ENCODE measurements at places on chromosomes 5 and 9.
A peak's percentile ranks its signal among the peaks of the same experiment; 100 is the strongest.

DNA sequence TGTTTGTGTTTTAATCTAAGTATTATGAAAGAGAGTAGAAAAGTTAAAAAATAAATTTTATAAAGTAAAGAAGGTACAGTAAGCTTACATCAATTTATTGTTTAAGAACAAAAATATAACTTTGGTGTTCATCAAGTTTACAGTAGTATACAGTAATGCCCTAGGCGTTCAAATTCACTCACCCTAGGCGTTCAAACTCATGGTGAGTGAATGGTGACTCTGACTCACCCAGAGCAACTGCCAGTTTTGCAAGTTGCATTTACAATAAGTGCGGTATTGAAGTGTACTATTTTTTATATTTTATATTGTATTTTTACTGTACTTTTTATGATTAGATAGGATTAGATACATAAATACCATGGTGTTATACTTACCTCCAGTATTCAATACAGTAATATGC, 421.3 kb downstream of the CDH12 start:
- no peak for DNase-seq

GRCh38 chr9:82961504-82962125, 101.3 kb downstream of the RASEF start:
- peak; percentile 43 for DNase-seq

DNA sequence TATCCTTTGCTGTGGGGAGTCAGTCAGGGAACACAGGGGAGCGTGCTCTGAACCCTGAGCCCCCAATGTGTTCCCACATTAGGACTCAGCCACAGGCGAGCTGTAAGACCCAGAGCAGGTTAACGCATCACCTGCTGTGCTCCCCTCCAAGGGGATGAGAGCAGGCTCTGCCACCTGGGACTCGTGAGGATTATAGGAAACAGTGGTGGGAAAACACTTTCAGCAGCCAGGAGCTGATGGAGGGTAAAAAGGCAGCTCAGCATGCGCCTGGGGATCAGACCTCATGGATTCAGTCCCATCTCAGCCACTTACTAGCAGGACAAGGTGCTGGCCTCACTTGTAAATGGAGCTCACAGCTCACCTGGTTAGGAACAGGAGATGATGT, 9.2 kb downstream of the JADE2 start:
- no peak for DNase-seq

DNA sequence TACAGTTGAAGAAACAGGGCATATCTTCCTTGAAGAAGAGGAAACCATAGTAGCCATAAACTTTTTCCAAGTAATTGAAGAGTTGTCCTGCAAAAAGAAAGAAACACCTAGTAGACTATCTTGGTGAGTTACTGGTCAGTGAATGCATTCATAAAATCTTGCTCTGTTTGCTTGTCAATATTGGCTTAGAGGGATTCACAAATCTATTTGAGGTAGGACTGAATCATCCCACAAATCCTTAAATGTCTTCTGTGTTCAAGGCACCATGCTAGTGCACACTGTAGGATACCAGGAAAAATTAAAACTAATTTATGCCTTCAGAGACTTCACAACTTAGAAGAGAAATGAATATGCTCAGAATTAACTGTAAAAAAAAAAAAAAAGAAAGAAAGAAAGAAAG, 57.6 kb downstream of the GRAMD2B start:
- DNase-seq, result no peak

- DNase-seq, result no peak
Measured at GRCh38 chr9:120891245-120891883, 14.4 kb upstream of the PHF19 start.

- no peak for DNase-seq
Measured at GRCh38 chr5:170941788-170942187, 80.0 kb downstream of the RANBP17 start.

DNA sequence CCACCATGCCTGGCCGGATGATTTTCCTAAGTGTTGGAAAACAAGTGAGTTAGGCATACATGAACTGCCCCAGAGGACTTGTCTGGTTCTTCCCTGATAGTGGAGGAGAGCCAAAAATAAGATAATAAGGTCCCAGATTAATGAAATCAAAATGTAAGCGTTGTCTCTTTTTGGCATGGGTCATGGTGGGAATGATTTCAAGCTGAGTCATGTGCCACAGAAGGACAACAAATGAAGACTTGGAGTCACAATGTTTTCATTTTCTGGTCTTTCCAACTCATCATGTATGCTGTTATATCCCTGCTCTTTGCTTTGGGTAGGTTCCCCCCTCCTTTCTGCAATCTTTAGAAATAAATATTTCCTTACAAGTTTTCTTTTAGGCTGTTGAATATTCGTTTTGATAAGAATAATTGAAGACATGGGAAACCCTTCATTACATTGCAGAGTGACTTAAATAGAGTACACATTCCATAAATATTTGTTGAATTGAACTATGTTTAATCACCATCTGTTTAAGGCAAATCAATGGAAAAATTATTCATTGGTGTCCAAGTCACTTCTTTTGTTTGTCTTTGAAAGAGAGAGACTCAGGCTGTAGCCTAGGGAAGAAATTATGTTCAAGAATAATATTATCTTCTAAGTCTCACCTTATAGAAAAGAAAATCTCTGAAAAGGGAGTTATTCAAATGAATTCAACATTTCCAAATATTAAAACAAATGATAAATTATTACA, 196.3 kb downstream of the CSNK1G3 start:
- no peak for DNase-seq

DNA sequence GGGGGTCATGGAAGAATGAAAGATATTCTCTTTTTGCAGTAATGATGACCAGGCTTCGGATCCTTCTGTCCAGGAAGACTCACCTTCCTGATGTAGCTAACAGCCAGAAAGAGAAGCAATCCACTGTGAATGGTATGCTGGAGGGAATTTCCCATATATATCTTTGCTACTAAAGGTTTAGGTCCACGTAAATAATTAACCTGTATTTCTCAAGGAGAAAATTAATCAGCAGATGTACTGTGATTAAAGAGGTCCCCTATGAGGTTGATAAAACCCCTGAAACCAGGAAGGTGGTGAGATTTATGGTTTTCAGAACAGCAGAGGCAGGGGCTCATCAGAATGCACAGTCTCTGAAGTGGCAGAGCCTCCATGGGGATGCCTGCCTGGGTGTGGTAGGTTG, 11.4 kb upstream of the RAB3C start:
- no peak for DNase-seq

GRCh38 chr9:18122171-18122570, 351.8 kb upstream of the ADAMTSL1 start:
- DNase-seq, result no peak

DNA sequence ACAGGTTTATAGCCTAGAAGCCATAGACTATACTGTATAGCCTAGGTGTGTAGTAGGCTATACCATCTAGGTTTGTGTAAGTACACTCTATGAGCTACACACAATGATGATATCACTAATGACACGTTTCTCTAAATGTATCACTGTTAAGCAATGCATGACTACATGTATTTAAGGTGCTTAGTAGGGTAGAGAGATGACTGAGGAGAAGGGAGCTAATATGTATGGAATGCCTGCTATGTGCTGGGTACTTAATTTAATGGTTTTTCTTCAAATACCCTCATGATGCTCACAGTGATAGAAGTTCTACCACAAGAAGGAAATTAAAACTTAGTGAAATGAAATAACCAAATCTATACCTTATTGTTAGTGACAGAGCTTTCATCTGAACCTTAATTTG, 1785.5 kb downstream of the EFNA5 start:
- DNase-seq, result peak; percentile 23

- no peak for DNase-seq
Measured at GRCh38 chr5:138502121-138502520, 36.8 kb downstream of the EGR1 start.

- DNase-seq, result no peak
Measured at GRCh38 chr5:54717459-54717858, 199.9 kb downstream of the SNX18 start.

GRCh38 chr5:139148306-139148705, 49.9 kb downstream of the SIL1 start:
- DNase-seq, result no peak

DNA sequence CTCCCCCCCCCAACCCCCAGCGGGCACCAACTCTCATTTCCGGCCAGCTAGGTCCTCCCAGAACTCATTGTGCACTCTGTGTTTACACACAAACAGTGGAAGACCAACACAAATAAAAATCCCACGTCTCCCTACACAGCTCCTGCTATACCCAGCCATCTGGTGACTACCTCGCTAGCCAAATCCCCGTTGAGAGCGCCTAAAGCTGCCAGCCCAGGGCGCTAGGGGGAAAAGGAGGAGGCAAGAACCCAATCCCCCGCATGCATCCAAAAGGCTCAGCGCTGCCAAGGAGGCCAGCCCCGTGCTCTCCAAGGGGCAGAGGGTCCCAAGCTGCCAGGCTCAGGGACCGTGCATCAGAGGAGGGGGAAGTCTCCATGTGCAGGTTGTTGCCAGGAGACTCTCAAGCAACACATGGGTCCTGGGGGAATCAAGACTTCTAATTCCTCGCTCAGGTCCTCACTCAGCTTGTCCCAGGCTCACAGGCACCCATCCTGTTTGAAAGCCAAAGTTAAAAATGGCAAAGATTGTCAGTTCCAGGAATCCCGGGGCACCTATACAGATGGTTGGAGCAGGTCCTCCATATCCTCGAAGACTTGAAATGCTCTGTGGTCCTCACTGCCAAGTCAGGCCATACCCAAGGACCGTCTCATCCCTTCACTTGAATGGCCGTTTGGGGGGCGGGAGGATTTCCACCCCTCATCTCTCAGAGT, 2.7 kb downstream of the ASTN2 start:
- DNase-seq, result no peak

DNA sequence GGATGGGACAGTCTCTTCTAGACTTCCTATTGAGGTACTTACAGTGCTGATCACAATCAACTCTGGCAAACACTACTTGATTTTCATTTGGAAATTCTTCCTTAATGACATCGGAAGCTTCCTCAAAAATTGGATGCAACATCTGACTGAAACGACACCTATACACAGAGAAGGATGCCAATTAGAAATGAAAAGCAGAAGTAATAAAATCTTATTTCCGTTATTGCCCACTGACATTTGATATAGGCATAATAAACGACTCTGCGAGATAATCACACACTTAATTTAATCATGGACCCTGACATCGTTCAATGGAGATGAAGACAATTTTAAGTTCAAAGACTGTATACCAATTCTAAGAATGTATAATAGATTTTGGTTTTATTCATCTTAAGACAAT, 46.4 kb downstream of the ERP44 start:
- DNase-seq, result no peak

DNA sequence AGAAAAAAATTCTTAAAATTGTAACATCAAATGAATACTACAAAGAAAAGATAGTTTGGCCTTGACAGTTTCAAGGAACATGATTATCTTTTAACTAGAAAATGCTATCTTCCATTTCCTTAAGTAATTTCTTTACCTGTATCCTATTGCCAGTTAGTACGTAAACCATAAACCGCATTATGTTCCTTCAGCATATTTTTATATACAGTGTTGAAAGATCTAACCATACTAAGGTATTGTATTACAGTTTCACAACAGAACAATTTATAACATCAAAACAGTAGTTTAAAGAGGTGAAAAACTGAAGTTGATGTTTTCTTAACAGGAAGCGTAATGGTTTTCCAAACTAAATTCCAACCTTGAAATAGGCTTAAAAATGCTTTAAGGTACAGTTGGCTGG, 45.1 kb downstream of the GLRX start:
- no peak for DNase-seq

DNA sequence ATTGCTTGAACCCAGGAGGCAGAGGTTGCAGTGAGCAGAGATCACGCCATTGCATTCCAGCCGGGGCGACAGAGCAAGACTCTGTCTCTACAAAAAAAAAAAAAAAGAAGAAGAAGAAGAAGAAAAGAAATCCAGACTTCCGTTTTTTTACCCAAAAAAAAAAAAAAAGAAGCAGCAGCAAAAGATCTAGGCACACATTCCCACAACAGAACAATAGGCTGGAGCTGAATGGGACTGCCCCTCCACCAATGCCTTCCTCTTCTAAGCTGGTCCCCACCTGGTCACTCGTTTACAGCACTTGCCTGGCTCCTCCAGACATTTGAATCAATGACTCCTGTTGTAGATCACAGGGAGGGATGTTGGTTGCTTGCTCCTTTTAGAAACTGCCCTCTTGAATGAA, 1.6 kb upstream of the LMAN2 start:
- DNase-seq, result no peak

DNA sequence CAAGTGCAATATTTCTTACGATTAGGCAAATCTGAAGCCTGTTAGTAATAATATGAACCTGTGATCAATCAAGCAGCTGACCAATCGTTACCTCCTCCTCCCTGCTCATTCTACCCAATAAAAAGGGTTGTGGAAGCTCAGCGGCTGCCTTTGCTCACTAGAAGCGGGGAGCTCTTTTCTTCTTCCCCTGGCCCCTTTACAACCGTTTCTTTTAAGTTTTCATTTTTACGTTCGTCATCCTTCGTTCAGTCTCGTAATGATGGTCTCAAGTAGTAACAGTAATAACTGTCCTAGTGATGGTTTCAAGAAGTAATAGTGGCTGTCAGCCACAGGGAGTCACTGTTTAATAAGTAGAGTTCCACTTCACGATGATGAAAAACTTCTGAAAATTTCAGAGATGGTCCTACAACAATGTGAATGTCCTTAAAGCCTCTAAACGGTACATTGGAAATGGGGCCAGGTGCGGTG, 6.2 kb downstream of the UGT3A2 start:
- no peak for DNase-seq

DNA sequence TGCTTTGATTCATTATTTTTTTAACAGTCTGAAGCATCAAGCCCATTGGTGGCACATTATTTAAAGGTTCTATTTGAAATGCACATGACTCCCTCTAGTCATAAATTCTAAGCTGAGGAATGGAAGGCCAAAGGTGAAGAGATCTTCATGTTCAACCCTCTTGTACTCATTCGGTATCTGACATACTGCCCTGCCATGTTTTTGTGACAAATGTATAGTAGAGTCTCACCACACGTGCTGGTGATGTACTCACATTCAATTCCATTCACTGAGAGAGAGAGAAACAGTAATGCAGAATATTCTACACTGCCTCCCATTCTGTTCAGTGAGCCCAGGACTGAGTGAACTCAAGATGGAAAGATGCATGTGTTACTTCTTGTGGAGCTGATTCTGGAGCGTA, 98.3 kb downstream of the GDA start:
- DNase-seq, result no peak

DNA sequence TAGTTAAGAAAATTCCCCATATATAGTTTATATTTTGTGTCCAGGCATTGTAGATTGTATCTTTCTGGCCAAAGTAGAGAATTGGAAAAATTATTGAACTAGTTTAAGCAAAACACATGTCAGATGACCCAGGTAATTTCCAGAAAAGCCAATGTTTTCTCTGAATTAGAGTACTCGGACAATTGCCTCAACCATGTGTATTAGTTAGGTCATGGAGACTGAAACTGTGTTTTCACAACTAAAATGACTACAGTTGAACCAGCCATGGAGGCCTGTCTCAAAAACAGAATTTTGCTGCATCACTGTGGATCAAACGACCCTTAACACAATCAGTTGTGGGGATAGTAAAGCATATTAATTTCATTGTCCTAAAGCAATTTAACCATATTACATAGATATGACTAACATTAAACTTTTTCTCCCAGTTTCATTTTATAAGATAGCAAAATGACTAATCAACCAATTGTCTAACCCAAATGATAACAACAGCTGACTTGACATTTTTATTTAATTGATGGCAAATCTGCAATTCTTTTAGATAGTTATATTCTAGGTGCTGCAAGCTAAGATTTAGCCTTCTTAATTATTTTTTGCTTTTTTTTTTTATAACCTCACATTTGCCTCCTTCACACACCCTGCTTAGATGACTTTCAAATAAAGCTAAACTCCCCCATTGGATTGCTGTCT, 39.2 kb upstream of the SPDL1 start:
- DNase-seq, result no peak

Data from kidney epithelial cell (primary cell).